ENCODE measurements at places on chromosomes 1 and 21. TPM values are rescaled to one million over a fixed set of nuclear protein-coding genes. Genes with fewer than 3 reads are reported as not detected.

Gene POU3F1
- 0.16 TPM for total RNA-seq

GRCh38 chr1:35592991-35593769, 20.1 kb downstream of the TFAP2E start:
- no peak for DNase-seq

GRCh38 chr21:33375101-33375644, 28.0 kb upstream of the IFNGR2 start:
- no peak for DNase-seq

DNA sequence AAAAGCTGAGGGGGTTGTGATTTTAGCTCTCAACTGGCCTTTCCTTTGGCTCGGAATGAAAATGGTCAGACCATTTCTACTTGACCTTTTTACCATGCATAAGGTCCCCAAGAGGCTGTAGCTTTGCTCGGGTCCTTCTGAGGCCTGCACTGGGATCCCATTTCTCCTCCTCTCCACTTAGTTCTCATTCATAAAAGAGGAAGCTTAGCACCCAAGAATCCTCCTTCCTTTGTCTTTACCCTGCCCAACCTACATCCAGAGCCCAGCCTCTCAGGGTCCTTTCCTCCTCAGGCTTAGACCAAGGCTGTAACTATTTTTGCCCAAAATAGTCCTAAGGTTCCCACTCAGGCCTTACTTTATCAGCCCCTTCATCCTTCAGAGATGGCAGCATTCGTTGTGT, 6.0 kb upstream of the SLC27A3 start:
- DNase-seq, result no peak

DNA sequence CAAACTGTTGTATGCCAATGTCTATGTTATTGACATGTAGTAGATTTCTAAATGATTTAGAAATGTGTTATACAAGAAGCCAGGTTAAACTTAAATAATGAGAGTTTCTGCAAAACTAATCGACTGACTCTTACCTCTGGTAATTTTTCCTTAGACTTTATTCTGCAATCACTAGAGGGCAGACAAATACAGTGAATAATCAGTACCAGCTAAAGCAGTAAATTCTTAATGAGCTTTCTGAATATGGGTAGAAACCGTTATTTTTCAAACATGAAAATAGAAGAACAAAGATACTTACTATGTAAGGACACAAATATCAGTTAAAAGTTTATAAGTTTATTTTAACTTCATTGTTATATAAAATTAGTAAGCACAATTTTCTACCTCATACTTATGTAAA, 97.9 kb upstream of the RGS1 start:
- DNase-seq, result no peak

GRCh38 chr1:55993646-55994318, 585.6 kb downstream of the PLPP3 start:
- no peak for DNase-seq

DNA sequence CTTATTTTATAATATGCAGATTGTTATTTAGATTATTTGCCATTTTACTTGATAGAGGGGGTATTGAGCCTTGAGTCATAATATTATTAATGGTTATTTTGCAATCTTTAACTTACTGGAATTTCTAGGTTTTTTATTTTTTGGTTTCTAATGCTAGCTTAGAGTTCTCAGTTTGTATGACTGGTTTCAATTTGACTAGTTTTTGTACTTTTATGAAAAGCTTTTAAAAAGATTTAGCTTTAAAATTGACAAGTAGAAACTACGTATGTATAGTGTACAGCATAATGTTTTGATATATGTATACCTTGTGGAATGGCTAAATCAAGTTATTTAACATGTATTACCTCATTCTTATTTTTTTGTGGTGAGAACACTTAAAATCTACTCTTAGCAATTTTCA, 41.5 kb downstream of the CEP350 start:
- DNase-seq, result no peak

GRCh38 chr1:170205301-170205700, 59.5 kb downstream of the NTMT2 start:
- no peak for DNase-seq

Gene HSD3B2
- 0.32 TPM for total RNA-seq

Gene TBX15
- total RNA-seq, result 0.09 TPM

Data from mesothelial cell of epicardium (in vitro differentiated cells).